ENCODE measurements at places on chromosomes 2 and 18.
A peak's percentile ranks its signal among the peaks of the same experiment; 100 is the strongest.

DNA sequence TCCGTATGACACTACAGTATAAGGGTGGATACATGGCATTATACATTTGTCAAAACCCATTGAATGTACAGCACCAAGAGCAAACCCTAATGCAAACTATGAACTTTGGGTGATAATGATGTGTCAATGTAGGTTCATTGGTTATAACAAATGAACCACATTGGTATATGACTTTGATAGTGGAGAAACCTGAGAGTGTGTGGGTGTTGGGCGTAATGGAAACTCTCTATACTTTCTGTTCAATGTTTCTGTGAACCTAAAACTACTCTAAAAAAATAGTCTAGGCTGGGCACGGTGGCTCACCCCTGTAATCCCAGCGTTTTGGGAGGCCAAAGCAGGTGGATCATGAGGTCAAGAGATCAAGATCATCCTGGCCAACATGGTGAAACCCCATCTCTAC is 6.5 kb upstream of the ACTG2 start:
- no peak for DNase-seq

- DNase-seq = peak; percentile 37
Observed at GRCh38 chr2:19881221-19881907, 20.4 kb downstream of the TTC32 start.

DNA sequence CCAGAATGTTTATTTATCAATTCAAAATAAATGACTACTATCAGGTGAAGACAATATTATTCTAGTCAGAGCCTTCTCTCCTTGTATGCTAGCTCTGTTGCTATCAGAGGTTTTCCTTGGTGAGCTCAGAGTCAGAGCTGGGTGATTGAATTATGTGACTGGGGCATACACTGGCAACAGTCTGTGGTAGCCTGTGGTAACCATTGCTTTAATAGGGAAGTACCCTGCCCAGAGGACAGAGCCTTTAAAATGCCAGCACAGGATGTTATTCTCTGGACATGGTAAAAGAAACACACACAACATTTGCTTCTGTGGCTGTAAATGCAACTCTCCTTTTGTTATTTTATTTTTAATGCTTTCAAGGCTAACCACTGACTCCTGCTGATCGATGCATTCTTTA is 124.7 kb downstream of the PPP1R1C start:
- no peak for DNase-seq

- no peak for DNase-seq
Observed at GRCh38 chr2:43887176-43887575, 48.4 kb downstream of the ABCG8 start.

- no peak for DNase-seq
Observed at GRCh38 chr2:65483763-65484162, 51.4 kb upstream of the SPRED2 start.

DNA sequence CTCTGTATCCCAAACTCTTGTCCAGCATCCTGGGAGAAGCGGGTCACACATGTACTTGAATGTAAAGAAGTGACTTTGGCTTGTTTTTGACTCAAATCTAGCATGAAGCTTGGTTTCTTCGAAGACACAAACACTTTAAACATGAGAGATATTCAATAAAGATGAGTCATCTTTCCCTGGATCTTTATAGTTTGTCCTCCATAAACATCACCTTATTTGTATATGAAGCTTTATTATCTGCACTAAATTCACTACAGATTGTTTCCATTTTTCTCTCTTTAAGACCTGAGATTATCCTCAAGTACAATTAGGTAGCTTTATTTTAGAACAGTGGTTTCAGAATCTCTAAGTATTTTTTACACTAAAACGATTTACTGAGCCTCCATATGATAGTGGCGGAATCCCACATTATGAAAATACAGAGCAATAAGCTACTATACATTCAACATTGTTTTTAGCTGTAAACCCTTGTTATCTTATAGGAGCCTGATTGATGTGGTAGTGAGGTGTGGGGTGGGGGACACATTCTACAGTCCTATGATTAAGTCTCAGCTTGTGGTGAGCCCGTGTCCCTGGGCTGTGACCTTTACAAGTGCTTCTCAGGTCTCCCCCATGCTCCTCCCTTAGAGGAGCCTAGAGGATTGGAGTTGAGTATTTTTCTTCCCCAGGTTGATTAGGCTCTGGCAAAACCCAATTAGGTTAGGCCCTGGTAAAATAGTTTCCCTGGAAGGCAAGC is 79.6 kb upstream of the RAPGEF4 start:
- DNase-seq = no peak

GRCh38 chr2:112904883-112905282 is 6.1 kb upstream of the IL37 start:
- DNase-seq = no peak

DNA sequence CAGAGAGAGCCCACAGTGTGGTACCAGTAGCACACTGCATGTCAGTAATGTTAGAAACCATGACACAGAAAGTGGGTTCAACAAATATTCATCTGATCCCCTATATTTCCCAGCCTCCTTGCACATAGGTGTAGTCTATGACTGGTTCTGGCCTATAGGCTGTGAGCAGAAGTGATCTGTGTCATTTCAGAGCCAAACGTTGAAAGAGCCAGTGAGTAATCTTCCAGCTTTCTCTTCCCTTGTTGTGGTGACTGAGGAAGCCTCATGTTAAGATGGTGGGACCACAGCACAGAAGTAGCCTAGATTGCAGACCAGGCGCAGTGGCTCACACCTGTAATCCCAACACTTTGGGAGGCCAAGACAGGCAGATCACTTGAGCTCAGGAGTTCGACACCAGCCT is 4.1 kb downstream of the TMEM237 start:
- DNase-seq = no peak

- peak; percentile 74 for DNase-seq
Observed at GRCh38 chr2:196170213-196170605, 1.2 kb downstream of the STK17B start.

DNA sequence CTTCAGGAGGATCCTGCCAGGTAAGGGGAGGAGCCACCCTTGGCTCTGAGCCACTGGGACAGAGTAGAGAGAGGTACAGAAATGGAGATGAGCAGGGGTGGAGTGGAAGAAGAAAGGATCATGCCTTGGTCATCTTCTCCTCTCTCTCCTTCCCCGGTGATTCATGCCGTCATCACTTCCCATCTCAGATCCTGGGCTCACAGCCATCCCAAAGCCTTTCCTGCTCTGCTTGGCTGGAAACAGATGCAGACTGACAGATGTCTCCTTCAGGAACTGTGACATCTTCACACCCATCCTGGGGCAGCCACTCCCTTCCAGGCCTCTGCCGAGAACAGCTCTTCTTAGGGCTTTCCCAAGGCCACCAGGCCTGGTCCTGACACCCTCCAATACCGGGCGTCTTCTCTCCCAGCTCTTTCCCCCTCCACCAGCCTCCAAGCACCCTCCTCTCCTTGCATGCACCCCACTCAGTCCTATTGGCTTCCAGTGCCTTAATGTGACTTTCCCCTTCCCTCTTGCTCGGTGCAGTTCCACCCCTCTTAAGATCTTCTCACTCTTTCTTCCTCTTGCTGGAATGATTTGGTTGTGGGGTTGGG is 58.3 kb upstream of the TNP1 start:
- no peak for DNase-seq

DNA sequence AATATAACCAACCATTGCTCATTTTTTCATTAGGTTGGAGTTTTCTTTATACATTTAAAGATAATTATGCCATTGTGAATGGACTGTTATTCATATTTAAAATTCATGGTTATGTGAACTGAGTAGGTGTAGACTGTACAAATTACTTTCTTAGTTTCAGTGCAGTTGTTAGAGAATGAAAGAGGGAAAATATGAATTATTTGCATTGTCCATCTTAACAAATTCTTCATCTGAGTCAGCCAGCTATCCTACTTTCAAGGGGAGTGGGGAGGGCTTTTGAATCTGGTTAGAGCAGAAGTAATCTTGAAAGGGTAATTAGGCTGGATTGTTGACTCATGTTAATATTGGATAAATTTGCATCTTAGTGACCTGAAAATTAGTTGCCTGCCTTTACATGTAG is 212.0 kb downstream of the MCFD2 start:
- no peak for DNase-seq

DNA sequence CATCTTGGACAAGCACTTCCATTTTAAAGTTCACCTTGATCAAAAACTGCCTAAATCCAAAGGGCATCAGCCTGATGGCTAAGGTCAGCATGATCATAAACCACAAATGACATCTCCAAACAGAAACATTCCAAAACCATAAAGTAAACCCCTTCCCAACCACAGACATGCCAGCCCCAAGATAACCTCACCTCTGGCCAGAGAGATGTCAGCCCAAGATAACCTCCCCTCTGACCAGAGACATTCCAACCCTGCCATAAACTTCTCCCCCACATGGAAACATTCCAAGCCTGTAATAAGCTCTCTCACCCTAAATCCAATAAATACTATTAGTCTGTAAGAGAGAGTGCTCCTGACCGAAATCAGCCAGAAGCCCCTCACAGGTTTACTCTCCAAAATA is 18.6 kb upstream of the MARCO start:
- no peak for DNase-seq

- peak; percentile 82 for DNase-seq
Observed at GRCh38 chr2:102033031-102033749, 41.4 kb downstream of the IL1R2 start.

DNA sequence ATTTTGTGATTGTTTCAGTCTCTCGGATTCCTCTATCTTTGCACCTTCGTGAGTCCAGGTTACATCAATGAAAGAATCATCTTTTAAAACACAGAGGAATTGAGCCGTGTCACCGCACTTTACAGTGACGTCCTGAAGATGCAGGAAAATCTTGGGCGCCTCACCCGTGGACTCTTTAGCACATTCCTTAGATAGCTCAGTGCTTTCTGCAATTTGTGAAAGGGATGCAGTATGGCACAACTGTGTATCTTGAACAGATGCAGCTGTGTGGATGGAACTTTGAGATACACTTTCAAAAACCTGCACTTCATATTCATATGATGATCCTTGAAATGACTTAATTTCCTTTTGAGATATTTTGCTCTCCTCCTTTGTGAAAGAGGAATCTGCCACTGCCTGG is 50.9 kb downstream of the TTN start:
- DNase-seq = no peak

DNA sequence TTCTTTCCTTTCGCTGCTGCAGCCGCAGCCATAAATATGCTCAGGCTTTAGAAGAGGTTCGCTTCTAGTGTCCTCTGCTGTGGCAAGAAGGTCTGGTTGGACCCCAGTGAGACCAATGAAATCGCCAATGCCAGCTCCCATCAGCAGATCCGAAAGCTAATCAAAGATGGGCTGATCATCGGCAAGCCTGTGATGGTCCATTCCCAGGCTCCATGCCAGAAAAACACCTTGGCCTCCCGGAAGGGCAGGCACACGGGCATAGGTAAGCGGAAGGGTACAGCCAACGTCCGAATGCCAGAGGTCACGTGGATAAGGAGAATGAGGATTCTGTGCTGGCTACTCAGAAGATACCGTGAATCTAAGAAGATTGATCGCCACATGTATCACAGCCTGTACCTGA is 2.6 kb upstream of the CATIP start:
- no peak for DNase-seq

DNA sequence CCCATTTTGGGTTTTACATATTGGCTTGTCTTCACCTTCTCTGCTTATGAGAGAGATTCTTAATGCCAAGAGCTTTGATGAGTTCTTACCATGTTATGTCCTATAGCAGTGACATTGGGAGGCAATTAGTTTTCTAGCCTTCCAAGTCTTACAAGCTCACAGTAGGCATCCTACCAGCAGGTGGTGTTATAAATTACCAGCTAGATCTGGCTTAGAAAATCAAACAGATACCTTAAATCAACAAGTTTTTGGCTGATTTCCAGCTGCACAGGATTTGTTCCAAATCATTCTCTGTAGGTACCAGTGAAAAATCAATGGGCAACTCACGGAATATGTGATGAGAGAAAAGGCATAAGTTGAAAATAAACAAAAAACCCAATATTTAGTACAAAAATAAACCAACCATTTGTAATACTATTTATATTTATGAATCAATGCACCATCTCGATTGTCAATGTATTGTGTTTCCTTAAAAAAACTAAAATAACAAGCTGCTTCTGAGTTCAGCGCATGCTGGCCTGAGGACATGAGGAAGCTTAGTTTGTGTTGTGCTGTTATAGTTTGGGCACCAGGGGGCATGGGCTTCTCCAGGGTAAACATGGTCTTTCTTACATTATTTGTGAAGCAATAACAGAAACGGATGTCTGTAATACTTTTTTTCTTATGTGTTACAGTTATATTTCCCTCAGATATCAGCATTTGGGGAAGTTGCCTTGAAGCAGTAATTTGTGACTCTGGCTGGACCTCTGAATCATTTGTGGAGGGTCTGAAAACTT is 34.1 kb upstream of the NXPH2 start:
- DNase-seq = peak; percentile 78

DNA sequence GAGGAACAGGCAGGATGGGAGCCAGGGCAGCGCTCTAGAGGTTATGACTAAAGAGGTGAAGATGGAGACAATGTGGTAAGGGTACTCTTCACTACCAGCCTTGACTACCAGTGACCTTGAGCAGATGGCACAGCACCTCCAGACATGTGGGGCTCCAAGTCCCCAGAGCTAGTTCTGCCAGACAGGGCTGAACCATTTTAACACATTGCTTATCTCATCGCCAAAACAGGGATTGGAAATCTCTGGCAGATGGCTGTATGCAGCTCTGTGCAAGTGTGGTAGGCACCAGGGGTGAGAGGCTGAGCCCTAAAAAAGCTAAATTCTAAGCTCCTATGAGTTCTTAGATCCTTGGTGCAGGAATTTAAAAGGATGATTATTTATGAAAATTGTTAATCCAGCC is 41.3 kb downstream of the FSHR start:
- no peak for DNase-seq

DNA sequence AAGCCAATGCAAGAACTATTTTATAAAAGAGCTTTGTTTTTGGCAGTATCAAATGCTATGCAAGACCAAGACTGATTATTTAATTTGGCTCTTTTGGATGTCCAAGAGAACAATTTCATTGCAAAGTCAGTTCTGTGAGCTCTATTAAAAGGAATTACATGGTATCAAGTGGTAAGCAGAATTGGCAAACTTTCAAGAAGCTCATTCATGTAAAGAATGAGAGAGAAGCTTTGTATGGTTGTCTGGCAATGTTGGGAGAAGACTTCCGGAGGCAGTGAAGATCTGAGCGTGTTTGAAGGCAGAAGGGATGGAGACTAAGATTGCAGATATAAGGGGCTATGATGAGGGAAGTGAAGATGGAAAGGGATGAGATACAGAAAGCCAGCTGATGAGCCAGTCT is 49.6 kb downstream of the CPS1 start:
- no peak for DNase-seq

DNA sequence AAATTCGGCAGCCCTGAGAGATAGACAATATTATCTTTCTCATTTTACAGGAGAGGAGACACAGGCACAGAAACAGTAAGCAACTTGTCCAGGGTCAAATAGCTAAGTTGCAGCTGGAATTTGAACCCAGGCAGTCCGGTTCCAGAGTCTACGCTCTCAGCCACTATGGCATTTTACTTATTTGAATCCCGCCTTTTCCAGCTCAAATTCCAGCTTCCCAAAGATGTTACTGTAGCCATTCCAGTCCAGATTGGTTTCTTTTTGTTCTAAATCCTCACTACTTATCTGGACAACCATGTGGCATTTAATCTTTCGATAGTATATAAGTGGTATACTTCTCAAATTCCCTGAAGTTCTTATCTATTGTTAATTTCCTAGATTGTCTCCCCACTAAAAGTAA is 125.7 kb downstream of the NBAS start:
- no peak for DNase-seq
